ENCODE measurements at places on chromosomes 5 and 9.

DNA sequence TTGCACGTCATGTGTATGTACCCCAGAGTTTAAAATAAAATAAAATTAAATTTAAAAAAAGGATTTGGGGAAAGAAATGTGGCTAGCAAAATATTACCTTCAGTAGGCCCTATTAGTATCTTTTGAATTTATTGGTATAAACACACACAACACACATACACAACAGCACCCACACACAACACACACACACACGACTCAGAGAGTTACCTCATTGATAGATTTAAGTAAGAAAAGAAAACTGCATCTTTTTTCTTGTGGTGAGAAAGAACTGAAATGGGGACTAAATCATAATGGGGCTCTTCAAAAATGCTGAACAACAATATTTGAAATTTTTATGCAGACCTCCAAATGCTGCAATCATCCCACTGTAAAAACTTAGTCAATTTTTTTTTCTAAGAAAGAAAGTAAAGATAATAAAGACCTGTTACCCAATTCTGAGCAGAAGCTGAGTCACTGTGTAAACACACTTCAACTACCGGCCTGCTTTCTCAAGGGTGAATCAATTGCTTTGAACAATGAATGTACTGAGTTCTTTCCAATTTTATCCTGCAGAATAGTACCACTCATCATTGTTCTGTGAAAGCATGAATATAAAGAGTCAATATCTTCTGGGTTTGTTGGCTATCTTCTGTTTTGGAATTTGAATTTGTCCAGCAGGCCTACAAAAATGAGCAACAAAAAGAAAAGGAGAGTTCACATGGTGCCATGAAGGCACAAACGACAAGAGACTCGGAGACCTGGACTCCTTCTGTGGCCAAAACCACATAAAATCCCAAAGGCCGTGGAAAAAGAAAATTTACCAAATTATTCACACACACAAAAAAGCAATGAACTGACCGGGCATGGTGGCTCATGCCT lies 57.9 kb upstream of the CCNG1 start:
- DNase-seq = no peak

GRCh38 chr5:132183723-132184122 lies 43.9 kb downstream of the P4HA2 start:
- no peak for DNase-seq

- no peak for DNase-seq
These were observed 41.4 kb downstream of the CPLANE1 start for GRCh38 chr5:37207802-37208201.

DNA sequence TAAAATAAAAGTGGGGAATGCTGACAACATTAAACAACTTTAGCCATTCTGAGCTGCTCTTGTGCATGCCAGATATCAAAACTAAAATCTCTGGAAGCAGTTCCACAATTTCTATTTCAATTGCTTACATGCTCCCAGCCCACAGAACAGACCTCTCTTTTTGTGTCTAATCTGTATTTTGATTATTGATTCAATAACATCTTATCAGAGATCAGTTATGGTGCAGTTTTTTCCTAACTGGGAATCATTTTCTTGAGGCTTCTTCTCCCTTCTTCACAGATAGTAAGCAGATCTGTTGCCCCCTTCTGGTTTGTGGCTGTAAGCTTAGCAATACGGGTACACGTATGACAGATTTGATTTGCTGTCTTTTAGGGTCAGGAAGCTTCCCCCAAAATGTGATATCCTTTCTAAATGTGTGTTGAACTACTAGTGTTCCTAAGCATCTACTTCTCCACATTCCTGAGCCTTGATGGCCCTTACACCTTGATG lies 39.4 kb downstream of the MRPS27 start:
- no peak for DNase-seq

DNA sequence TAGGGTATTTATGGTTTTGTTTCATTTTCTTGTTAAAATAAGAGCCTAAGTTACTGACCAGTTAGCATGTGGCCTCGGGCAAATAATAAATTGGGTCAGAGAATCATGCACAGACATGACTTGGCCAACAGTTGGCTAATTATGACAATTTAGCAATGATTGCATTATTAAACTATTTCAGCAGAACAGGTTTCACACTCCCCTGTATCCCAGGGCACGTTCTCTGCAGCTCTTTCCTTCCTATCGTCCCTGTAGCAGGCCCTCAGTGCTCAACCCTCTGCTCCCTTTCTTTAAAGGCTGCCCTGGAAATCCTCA lies 167.9 kb downstream of the TSSK1B start:
- no peak for DNase-seq

DNA sequence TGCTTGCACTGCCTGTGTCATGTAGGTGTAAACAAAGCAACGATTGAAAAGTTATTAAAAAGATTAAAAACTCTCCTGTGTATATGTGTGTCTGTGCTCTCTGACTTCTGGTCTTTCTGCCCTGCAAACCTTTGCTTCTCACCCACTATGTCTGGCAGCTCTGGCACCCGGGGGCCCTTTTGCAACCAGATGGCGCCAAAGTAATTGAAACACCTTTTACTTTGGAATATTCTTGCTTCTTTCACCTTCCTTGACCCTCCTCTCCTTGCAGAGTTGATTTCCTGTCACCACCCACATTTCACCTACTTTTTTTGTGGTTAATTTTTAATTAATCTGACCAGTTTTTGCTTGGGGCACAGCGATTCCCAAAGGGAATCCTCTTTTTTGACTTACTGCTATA lies 275.5 kb downstream of the ARHGEF28 start:
- DNase-seq = no peak

- DNase-seq = no peak
These were observed 136.5 kb downstream of the MEF2C start for GRCh38 chr5:88746438-88746882.

- DNase-seq = no peak
These were observed 499 bp downstream of the FBLL1 start for GRCh38 chr5:168529374-168530234.

GRCh38 chr5:93406971-93407401 lies 174.0 kb downstream of the NR2F1-AS1 start:
- no peak for DNase-seq

DNA sequence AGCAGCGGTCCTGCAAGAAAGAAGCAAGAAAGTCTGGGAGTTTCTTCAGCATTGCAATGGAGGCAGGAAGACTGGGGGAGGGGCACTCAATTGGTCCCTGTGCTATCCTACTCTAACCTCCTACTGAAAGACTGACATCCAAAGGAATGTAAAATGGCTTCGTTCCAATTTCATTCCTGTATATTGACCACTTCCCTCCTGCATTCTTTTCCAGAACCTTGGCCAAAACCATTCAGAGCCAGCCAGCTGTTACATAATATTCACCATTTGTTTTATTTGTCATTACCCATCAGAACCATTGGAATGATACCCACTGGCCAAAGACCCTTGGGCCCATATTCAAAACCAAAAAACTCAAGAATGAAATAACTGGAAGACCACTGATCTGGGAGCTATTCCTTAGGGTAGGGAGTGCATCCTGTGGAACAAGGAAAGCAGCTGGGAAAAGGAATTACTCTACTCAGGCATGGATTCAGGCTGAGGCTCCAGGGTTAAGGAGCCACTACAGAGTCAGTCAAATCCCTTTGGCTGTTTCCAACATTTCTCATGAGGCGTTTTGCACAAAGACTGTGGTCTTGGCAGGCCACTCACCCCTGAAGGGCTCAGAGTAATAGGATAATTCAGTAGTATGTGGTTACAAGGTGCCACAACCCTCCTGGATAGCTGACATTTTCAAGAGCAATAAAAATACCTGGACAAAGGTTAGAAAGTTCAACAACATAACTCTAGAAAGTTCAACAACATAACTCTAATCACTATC lies 148.7 kb upstream of the SLC1A3 start:
- DNase-seq = no peak

GRCh38 chr5:116313366-116313765 lies 228.5 kb downstream of the COMMD10 start:
- DNase-seq = no peak

DNA sequence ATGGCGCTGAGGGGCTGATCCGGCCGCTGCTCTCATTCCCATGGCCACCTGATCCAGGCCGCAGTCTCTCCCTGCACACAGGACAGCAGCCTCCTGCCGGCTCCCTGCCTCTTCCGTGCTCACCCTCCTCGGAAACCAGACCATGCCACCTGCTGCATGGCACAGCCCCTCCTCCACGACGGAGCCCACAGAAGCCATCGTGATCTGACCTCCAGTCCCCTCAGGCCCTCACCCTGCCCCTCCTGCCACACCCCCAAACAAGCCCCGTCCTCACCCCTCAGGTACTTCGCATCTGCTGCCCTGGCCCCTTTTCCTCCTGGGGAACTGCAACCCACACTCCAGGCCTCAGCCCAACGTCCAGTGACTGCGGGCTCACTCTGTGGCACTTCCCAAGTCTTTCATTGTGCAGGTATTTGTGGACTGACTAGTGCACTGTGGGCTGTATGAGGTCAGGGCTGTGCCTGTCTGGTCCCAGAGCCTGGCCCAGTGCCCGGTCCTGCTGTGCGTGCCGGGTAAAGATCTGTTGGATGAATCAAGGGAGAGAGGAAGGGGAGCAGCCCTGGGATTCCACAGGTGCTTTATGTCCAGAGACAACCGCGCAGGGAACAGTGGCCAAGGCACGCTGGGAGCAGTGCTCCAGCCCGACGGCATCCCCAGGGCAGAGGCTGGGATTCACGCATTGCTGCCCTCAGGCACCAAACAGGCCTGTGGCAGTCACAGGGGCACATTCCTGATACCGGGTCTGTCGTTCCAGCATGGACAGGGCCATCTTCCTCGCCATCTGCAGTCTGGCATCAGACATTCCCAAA lies 86.1 kb downstream of the ADAMTS2 start:
- no peak for DNase-seq

- no peak for DNase-seq
These were observed 32.5 kb downstream of the COL27A1 start for GRCh38 chr9:114187827-114188226.

DNA sequence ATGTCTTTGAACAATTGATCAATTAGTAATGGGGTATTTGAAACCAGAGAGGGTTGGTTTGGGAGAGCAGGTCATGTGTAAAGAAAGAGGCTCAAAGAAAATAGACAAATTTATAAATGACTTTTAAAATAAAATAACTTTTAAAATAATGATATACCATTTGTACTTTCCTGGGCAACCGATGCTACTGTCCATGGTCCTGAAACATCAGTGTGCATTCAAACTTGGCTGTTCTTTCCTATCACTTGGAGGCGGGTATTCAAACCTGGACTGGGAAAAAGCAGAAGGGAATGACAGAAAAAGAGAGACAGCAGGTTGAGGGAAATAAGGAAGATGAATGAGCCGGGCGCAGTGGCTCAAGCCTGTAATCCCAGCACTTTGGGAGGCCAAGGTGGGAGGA lies 1446.4 kb upstream of the WWC1 start:
- DNase-seq = no peak

DNA sequence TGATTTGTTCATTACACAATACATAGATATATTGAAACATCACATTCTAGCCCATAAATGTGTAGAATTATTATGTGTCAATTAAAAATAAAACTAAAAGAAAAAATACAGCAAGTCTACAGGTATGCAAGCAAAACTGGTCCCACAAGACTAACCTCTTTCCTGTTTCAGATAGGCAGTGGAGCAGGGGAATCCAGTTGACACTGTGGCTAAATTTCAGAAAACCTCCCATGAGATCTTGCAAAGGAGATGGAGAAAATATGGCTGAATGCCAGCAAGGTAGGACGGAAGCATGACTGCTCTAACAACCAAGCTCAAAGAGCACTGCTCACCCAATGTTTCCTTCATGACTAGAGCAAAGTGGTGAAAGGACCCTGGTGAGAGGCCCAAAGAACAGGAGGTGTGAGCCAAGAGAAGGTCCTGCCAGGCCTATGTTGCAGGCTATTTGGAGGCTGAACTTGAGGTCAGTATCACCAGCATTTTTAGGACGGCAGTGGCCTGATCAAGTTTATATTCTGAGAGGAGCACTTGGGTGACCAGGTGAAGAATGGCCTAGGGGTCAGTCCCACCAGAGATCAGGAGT lies 1.1 kb upstream of the SH3TC2 start:
- no peak for DNase-seq

DNA sequence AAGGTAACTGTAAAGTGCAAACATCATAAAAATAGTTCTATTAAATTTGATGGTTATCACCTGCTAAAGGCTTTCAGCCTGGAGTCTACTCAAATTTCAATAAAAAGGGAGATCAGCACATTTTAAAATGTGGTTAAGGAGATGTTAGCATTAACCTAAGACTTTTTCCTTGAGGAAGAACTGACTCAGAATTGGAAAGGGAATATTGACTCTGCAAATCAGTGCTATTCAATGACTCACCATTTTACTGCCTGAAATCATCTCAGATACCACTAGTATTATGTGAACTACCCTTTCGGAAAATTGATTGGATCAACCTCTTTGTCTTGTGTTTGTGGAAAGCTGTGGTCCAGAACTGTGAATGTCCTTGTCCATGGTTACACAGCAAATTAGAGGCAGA lies 113.3 kb downstream of the ADRB2 start:
- DNase-seq = no peak

DNA sequence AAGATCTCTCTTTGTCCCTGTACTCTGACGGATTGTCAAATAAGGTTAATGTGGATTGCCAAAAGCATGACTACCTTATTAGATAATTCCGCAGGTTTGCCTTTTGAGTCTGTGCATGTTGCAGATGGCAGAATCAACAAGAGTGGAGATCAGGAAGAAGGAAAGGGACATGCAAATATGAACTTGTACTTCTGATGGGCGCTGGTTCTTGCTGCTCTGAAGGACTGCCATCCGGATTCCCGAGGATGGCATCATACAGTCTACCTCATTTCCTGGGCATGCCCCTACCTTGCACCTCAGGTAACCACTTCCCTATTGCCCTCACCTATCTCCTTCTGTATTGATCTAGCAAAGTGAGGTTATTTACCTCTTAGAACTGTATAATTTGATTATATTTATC lies 504.2 kb downstream of the ACTL7B start:
- DNase-seq = no peak

DNA sequence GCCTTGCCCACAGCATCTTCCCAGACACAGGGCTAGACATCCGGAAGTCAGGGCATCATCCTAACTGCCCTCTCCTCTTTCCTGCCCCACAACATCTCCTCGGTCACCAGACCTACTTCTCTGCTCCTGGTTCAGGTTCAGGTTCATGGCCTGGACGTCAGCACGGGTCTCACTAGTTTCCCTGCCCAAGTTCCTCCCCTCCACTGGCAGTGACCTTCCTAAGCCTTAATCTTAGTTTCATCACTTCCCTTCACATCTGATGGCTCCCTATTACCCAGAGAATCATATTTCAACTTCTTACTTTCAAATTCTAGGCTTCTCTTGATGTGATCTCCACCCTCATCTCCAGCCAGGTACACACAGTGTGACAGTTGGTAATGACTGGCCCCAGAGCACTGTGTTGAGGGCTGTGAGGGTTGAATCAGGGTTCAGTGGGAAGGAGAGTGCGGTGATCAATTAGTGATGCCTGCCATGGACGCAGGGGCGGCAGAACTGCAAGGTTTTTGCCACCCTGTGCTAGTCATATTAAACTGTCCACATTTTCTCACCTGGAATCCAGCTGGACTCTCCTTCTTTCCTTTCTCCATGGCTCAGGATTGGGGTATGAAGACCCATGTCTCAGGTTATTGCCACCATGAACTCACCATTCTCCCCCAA lies 34.3 kb upstream of the CRB2 start:
- DNase-seq = no peak

- DNase-seq = no peak
These were observed 57.0 kb upstream of the ACOT12 start for GRCh38 chr5:81450940-81451339.

Measured in NCI-H774 (cell line).